Stimulated activated CD8-positive, alpha-beta memory T cell treated with anti-CD3 and anti-CD28 coated beads, Interleukin-2, amount 100 ng/mL, for 1 hour (primary cell): ENCODE measurements at places on chromosomes 6 and 20.
A peak's percentile ranks its signal among the peaks of the same experiment; 100 is the strongest.

GRCh38 chr20:9287826-9288225 is 218.9 kb downstream of the PLCB4 start:
- no peak for DNase-seq

- no peak for DNase-seq
Measured at GRCh38 chr6:84017709-84018452, 15.7 kb upstream of the MRAP2 start.

GRCh38 chr20:24388828-24389380 is 80.5 kb upstream of the SYNDIG1 start:
- no peak for DNase-seq

DNA sequence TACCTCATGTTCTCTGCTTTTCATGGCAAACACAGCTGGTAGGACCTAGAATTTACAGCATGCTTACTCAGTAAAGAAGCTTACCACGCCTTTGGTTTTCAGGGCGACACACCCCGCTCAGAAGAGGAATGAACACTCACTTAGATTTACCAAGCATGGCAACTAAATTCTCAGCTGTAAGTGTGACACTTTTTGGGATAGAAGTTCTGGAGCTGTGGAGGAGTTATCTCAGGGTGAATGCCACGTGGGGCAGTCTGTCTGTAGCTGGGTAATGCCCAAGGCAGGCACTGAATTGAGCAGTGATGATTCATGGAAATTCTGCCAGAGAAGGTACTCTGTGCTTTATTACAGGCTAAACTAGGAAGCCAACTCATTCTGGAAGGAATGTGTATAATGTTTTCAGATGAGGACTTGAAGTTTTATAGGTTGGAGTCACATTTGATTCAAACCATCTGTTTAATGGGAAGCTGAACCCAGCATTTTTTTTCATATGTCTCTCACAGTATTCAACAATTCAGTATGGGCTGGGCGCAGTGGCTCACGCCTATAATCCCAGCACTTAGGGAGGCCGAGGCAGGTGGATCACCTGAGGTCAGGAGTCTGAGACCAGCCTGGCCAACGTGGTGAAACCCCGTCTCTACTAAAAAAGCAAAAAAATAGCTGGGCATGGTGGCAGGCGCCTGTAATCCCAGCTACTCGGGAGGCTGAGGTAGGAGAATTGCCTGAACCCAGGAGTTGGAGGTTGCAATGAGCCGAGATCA is 3.5 kb upstream of the PRIM2 start:
- DNase-seq = no peak

DNA sequence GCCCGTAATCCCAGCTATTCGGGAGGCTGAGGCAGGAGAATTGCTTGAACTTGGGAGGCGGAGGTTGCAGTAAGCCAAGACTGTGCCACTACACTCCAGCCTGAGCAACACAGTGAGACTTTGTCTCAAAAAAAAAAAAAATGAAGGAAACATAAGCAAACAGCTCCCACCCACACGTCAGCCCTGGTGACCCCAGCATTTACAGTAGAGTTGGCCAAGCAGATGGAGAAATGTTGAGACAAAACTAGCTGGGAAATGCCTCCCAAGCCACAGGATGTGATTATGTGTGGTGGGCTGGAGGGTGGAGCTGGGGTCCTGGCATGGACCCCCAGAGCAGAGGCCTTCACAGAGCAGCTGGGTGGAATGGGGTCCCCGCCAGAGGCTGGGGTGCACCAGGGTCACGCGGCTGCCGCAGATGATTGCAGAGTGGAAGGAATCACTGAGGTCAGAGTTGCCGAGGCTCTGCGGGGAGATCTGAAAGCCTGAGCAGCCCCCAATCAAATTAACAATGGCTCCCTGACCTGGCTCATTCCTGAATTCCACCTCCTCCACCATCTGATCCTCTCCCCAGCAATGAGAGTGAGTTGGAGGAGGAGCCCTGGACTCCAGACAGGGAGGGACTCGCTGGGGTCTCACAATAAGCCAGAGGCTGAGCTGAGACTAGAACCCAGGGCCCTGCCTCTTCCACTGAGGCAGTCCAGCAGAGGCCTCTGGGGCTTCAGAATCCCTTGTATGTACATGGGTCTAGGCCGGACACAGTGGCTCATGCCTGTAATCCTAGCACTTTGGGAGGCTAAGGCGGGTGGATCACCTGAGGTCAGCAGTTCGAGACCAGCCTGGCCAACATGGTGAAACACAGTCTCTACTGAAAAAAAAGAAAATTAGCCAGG is 34.7 kb upstream of the TGM2 start:
- DNase-seq = no peak

GRCh38 chr6:88013015-88013414 is 34.6 kb upstream of the SPACA1 start:
- DNase-seq = no peak

DNA sequence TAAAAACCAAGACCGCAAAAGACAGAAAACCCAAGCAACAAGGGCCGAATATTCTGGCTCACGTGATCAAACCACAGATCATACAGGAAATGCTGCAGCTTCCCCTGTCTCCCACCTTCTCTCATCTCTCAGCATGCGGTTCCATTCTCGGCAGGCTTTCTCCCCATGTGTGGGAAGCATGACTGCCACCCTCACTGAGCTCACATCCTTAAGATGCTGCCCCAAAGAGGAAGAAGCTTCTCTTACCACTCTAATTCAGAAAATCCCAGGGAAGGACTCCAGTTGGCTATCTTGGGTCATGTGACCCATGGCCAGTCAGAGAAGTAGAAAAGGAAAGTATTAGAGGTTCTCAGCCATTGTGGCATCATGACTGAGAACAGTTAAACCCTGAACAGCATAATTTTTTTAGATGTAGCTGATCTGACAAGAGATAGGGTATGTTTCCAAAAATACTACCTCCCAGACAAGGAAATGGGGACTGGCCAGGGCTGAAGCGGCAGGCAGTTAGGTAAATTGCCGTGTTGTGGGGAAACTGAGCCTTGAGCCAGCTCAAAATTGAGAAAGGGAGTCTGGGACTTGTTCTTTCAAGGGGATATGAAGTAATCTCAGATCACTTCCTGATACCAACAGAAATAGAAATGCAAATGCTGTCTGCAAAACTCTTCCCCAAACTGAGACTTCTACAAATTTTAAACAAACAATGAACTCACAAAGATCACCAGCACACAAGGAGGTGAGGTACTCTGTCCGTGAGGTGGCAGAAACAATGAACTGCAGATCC is 37.1 kb upstream of the GRM4 start:
- DNase-seq = peak; percentile 27

DNA sequence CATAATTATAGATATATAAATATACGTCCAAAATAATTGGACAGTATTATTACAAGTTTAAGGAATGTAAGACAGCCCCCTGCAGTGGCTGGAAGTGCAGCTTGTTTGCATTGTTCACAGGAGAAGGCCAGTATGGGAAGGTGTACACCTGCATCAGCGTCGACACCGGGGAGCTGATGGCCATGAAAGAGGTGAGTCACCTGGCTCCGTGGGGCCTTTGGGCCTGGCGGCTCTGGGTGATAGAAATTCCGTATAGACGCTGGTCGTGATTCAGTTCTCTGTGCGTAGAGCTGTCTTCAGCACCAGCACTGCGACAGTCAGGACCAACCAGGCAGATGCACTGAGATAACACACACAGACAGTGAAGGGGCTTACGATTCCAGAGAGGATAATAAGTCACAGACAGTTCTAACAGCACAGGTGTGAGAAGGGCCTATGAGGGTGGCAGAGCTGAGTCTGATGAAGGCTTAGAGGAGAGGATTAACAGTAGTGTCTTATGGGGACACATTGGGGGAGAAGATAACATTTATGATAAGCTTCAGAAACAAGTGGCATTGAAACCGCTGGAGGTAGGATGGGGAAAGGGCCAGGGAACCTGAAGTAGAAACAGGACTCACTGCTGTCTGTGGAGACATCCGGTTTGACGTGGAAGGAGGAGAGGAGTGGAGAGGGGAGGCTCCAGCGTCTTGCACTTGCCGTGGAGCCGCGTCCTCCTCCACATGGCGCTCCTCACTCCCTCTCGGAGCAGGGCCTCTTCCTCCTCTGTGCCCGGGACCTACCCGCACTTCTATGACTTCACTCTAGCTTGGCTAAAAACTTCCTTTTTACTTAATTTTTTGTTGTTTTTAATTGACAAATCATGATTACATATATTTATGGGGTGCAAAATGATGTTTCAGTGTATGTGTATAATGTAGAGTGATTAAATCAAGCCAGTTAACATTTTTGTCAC is 116.5 kb downstream of the MAP3K4 start:
- DNase-seq = no peak

DNA sequence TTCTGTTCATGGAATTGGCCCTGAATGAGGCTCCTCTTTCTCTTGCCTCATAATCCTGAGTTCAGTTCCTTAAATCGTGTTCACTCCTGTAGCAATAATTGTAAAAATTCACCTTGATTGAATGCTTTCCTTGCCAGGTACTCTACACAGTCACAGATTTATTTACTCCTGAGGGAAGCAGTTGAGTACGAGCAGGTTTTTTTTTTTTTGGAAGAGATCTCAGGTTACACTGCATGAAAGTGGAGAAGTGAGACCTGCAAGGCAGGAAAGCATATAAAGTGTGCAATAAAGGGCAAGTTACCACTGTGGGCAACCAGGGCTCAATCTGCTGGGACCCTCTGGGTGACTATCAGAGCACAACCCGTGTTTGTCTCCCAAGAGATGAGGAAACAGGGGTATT is 93.0 kb upstream of the DOK5 start:
- DNase-seq = no peak

- DNase-seq = no peak
Measured at GRCh38 chr20:20413810-20414281, 45.9 kb downstream of the INSM1 start.

DNA sequence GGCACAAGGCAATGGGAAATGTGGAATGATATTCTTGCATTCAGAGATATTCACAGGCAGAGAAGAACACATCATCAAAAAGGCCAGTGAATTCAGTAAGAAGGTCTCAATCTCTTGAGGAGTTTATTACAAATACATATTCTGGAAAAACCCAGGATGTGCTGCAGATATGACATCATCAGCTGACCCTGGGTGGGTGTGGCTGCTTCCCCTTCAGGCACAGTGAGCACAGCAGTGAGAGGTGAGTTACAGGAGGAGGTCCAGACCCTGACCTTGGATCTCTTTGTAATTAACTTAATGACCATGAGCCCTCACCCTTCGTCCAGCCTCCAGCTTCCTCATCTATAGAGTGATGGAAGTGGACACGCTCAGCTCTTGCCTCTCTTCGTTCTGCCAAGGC is 147.5 kb upstream of the SYNDIG1 start:
- no peak for DNase-seq

DNA sequence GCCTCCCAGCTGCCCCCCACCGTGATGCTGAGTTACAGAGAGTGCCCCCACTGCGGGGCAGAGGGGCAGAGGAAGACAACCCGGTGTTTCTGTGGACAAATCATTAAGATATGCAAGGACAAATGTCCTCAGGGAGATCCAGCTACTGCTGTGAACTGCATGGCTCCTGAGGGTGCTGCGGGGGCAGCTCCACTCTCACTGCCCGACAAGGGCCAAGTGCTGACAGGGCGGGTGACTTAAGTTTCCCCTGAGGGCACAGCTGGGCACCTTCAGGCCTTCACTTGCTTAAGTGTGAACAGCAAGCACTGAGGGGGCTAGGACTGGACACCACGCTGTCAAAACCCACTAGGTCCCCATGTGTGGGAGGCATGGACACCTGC is 26.2 kb upstream of the TCFL5 start:
- no peak for DNase-seq

DNA sequence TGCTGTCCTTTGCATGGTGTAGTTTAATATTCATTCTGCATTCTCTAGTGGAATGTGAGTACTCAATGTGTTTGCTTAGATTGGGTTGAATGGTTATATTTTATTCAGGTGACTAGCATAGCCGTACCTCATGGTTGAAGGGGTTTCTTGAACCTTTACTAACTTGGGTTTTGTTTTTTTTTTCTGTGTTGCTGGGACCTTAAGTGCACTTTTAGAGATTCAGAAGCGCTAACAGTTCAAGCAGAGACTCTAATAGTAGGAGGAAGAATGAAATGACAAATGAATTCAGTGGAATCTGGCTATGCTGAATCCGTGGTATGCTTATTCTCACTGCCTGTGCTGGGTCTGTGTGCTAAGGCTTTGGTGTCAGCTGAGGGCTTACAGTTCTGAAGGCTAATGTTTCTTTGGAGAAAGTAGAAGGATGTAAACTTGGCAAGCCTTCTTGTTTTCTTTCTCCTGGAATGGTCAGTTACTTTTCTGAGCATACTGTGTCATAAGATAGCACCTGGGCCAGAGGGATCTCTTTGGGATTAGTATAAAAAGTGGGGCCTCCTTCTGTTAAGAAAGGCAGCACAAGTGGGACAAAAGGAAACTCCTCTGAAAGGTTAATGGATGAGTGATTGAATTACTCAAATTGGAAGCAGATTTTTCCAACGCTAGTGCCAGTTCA is 28.7 kb downstream of the RNF144B start:
- DNase-seq = no peak

- DNase-seq = no peak
Measured at GRCh38 chr6:81906709-81907204, 154.3 kb upstream of the TENT5A start.

GRCh38 chr20:11682285-11682684 is 235.4 kb upstream of the BTBD3 start:
- no peak for DNase-seq

- DNase-seq = no peak
Measured at GRCh38 chr6:35683267-35683666, 5.4 kb downstream of the FKBP5 start.

DNA sequence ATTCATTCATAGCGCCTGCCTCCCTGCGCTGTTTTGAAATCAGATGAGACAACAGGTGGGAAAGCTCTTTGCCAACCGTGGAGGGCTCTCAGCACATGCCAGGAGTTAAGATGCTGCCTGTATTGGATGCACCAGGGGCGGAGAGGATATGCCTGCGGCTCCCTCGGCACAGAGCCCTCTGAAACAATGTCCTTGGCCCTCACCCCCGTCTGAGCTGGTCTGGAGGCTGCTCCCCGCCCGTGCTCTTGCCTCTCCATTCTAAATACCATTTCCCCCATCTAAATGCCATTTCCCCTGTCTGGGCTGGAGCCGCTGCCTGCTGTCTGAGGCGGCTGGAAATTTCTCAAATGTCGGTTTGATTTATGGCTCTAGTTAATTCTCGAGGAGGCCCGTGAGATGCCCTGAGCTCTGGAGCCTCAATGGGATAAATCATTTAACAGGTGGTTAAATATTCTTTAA is 50.8 kb upstream of the MLN start:
- no peak for DNase-seq
